ENCODE measurements at places on chromosomes 6 and 20.

- no peak for DNase-seq
Measured at GRCh38 chr6:2141644-2142290, 103.6 kb downstream of the GMDS start.

DNA sequence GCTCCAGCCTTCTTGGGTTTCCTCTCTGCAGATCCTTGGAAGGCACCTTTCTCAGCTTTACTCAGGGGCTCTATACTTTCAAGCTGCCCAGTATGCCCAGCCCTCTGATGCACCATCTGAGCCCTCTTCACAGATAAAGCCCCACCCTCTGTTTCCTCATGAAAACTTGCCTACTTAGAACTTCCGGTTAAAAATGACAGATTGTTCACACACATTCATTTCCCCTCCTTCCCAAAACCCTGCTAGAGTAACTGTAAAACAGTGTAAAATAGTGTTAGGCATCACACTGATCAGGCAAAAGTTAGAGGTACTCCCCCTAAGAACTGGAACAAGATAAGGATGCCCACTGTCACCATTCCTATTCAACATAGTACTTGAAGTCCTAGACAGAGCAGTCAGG lies 14.0 kb upstream of the GCM1 start:
- no peak for DNase-seq

GRCh38 chr20:44650771-44651433 lies 597 bp downstream of the ADA start:
- no peak for DNase-seq

DNA sequence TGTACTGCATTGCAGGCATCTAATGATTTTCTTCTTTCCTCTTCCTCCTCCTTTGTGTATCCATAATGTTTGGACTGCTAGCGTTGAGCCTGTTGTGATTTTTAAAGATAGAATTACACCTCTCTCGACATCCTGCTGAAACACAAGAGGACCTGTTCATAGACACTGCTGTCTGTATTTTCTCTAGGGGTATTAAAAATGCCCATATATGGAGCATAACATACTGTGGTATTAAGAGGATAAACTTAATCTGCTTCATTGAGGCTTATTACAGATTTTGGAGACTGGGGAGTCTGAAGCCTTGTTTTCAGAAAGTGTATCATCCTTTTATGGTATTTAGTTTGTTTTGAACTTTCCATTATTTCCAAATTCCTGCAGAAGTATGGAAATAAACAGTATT lies 414.3 kb downstream of the CDKAL1 start:
- DNase-seq: no peak

DNA sequence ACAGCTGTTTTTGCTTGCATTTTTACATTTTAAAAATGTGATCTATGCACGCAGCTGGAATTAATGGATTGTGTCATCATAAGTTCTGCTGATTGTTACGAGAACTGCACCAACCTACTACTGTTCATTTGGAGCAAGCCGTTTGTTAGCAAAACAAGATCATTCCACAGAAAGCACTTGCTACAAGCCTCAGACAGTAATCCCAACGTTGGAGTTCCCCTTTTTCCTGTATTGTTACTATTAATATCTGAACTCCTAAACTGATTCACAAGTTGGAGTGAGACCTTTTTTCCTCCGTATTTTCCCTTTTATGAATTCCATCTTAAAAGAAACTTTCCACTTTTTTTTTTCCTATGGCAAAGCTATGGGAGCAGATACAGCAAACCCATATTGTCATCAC lies 3.5 kb downstream of the TENT5A start:
- no peak for DNase-seq

GRCh38 chr20:38599410-38599882 lies 2.2 kb upstream of the ARHGAP40 start:
- peak; percentile 29 for DNase-seq

GRCh38 chr20:9353916-9354276 lies 160.5 kb upstream of the LAMP5 start:
- peak; percentile 68 for DNase-seq

Measured in choroid plexus epithelial cell (primary cell).